ENCODE measurements at places on chromosomes 2 and 18.

- DNase-seq, result no peak
Measured at GRCh38 chr2:98912221-98912851, 23.7 kb downstream of the CRACDL start.

GRCh38 chr2:239642406-239643004 lies 241.7 kb upstream of the HDAC4 start:
- no peak for DNase-seq

GRCh38 chr2:214504599-214505376 lies 93.9 kb downstream of the VWC2L start:
- DNase-seq, result no peak

GRCh38 chr2:186477790-186478189 lies 8.3 kb upstream of the ZC3H15 start:
- DNase-seq, result no peak

- no peak for DNase-seq
Measured at GRCh38 chr2:5713101-5713500, 20.9 kb downstream of the SOX11 start.

DNA sequence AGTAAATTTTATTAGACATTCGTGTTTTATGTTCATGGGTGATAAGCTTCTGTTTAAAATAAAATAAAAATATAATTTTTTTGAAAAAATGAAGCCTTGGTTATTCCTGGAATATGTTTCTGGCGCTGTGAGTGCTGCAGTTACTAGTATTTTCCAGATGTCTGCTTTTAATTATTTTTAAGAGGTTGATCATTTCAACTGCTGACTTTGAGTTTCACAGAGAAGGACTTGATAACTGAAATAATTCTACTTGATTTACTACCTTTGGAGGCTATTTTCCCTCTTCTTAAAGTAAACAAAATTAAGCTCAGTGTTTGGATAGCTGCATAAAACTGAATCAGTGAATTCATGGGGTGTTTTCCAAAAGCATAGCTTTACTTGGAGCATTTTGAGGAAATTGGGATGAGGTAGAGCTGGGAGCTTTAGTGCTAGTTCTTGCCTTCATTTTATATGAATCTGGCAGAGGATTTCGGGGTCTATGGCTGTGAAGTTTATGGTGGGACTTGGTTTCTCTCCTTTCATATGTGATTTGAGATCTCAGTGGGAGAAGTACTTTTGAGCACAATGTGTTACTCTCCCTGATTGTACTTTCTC lies 666.5 kb downstream of the DCDC2C start:
- no peak for DNase-seq

- no peak for DNase-seq
Measured at GRCh38 chr2:155115846-155116245, 417.4 kb downstream of the KCNJ3 start.

GRCh38 chr2:203869223-203870042 lies 1.9 kb downstream of the CTLA4 start:
- DNase-seq, result no peak

DNA sequence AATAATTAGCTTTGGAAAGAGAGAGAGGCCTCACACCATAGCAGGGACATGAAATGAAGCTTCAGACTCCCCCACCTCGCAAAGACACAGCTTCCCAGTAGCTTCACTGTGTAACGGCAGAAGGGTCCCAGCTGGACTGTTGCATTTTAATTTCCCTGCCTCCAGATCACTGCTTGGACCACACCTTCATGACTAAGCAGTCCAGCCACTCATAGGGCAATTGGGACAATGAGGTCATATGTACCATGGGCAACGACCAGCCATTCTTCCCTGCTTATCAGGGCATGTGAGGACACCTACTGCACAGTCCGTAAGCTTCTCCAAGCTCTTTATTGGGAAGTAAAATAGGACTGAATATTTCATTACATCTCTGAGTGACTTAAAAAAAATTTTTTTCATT lies 183.0 kb downstream of the MREG start:
- DNase-seq, result no peak

DNA sequence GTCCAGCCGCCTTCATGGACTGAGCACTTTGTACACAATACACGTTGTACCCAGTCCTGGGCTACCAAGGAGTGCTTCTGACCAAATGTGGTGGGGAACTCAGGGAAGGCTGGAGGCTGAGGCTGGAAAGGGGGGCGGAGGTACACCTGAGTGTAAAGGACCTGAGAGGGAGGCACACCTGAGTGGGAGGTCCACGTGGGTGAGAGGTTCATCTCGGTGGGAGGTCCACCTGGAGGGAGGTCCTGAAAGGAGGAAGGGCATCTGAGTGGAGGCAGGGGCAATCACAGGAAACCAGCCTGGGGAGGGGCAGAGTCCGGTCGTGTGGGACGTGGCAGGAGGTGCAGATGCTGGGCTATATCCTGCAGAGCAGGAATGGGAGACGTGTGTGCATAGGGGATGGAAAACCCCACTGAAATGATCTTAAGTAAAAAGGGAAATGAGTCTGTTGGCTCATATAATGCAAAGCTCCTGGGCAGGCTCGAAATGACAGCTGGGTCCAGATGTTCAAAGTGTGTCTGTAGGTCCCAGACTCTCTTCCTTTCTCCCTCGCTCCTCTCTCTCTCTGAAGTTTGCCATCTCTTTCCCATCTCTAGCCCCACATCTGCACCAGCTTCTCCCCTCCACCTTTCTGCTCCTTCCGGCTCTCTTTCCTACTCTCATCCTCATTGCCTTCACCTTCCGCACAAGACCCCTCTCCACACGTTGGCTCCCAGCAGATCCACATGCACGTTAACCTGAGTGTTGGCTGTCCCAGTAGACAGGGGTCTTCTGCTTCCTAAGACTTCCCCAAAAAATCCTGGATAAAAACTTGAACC lies 137.7 kb downstream of the PXDN start:
- no peak for DNase-seq

GRCh38 chr18:70365361-70365760 lies 76.5 kb downstream of the SOCS6 start:
- no peak for DNase-seq

GRCh38 chr2:130135692-130136541 lies 6.9 kb upstream of the POTEF start:
- no peak for DNase-seq

DNA sequence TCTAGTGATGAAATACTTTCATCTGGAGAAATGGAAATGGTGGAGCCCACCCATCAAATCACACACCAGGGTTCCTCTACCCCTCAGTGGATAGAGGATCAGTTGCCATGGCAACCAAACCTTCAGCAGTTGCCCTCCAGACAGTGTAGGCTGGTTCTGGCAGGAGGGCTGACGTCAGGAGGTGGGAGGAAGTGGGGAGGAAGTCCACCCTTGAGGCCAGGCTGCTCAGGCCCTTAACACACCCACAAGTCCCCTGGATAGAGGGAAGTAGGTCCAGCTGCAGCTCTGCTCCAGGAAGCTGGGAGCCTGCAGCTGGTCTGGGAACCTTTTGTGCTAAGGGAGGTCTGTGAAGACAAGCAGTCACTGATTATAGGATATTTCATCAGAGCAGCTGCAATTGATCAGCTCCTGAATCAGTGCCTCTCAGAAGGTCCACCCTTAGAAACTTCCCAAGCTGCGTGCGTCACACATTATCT lies 186.6 kb downstream of the MTX2 start:
- DNase-seq, result no peak

- DNase-seq, result no peak
Measured at GRCh38 chr2:233250985-233251305, 528 bp upstream of the ATG16L1 start.

- DNase-seq, result no peak
Measured at GRCh38 chr2:162298669-162299335, 19.7 kb downstream of the IFIH1 start.

- no peak for DNase-seq
Measured at GRCh38 chr18:9730786-9731185, 22.7 kb downstream of the RAB31 start.

- no peak for DNase-seq
Measured at GRCh38 chr2:31811482-31811881, 199.3 kb downstream of the MEMO1 start.

DNA sequence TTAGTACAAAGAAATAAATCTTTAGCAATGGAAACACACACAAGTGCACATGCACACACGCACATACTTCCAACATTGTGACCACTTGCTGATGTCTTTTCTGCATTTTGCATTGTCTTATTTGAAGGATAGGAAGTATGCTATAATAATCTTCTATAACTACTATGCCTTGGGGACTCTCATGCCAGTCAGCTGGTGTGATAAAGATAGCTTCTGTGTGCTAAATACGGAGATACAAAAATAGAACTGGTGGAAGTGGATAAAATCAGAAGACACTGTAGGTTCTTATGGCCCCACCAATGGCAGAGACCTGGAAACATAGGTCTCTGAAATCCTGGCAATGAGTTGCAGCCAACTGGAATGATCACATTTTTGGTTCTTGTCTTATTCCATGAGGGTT lies 31.5 kb upstream of the RASGRP3 start:
- no peak for DNase-seq

DNA sequence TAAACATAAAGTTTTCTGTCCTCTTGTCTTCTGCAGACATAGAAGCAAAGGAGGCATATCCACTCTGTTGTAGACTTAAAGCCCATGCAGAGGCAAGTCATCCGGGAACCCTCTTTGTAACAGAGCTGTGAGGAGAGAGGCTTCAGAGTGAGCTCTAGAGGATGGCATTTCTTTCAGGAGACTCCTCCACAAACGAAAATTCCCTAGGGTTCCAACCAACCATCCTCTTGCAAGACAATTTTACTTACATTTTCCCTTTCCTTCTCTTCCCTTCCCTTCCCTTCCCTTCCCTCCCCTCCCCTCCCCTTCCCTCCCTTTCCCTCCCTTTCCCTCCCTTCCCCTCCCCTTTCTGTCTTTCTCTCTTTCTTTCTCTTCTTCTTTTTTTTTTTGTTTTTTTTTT lies 446.3 kb upstream of the MAP2 start:
- DNase-seq, result no peak

DNA sequence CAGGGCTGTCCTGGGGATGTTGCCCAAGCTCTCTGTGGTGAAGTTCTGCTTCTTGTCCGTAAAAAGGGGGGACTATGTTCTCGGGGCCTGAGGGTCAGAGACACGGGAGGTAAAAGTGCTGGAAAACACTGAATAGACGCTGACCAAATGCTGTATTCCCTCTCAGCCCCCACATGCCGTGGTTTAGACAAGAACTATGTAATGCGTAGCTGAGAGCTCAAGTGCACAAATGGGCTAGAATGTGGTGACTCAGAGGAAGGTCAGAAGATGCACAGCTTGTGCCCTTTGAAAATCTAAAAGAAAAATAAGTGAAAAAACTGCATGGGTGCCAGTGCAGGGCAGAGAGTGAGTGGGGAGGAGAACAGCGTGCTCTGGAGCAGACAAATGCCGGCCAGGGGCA lies 80.3 kb upstream of the MAP4K4 start:
- DNase-seq, result no peak
